ENCODE measurements at places on chromosomes 4 and X.

DNA sequence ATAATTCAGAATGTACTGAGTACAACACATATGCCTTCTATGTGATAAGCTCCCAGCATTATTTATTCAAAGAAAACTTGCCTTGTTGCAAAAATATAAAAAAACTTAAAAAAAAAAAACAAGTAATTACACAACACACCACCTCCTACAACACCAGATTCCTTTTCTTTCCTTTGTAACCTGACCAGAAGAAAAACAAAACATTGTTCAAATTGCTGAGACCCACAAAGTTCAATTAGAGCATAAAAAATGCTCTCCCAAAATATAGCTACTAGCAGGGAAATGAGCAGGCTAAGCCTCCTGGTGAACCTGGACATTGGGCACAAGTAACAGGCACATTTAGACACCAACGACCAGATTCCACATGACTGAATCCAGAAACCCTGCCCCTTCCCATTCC lies 38.3 kb downstream of the MECP2 start:
- no peak for DNase-seq

DNA sequence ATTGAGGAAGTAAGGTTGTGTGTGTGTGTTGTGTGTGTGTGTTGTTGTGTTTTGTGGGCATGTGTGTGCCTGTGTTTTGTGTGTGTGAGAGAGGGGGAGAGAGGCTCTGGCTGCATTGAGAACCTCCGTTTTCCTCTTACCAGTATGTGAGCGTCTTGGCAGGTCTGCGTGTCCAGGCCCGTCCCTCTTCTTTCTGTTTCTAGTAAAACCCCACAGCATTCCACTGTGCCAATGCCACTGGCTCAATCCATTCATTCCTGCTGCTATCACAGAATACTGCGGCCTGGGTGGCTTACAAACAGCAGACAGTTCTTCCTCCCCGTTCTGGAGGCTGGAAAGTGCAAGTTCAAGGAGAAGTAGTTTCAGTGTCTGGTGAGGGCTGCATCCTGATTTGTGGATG lies 15.5 kb upstream of the HTRA3 start:
- no peak for DNase-seq

GRCh38 chr4:3311489-3312171 lies 18.8 kb downstream of the RGS12 start:
- DNase-seq, result no peak

GRCh38 chrX:25072247-25072646 lies 56.5 kb upstream of the ARX start:
- DNase-seq, result no peak

DNA sequence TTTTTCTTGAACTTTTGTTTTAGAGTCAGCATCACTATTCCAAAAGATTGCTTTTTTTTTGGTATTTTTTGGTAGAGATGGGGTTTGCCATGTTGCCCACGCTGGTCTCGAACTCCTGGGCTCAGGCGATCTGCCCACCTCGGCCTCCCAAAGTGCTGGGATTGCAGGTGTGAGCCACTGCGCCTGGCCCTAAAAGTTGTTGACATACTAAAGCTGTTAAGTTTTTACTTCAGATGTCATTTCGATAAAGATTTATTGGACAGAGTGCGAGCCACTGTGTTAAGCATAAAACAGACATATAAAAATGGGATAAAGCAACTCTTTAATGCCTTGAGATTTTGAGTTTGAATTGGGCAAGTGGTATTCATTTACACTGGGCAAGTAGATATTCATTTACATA lies 28.3 kb downstream of the USO1 start:
- no peak for DNase-seq

DNA sequence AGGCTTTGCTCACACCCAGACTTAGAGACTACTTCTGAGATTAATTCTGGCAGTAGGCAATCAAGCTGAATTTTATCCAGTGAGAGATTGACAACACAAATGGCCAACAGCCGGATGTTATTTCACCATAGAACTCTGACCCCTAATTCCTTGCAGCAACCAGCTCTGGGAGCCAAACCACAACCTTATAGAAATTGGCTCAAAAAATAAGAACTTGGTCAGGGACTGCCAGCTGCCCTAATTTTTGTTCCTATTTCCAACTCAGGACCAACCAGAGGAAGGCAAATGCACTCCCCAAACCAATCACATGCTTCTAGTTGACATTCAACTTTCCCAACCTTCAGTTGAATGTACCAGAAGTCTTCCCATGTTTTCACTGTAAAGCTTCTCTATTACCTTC lies 269.7 kb downstream of the HS3ST1 start:
- DNase-seq, result no peak

DNA sequence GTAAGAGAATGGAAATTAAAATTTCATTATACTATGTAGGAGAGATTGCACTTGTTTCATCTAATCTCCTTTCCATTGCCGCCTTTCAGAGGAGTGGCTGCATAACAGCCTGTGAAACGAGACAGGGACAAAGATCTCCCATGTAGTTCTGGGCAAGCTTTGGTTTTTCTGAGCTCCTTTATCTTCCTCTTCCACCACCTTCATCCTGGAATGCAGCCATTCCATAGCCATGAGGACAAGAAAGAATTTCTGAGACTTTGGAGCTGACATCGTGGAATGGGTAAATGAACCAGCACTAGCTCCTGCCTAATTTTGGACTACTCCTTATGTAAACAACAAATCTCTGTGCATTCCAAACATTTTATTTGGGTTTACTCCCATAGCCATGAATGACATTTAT lies 1587.3 kb upstream of the TENM3 start:
- no peak for DNase-seq

- DNase-seq, result no peak
These were observed 9.4 kb downstream of the FHIP1A start for GRCh38 chr4:151418385-151418784.

- no peak for DNase-seq
These were observed 28.9 kb downstream of the TMPRSS11E start for GRCh38 chr4:68476191-68476590.

- no peak for DNase-seq
These were observed 164.2 kb downstream of the MAB21L2 start for GRCh38 chr4:150746156-150746555.

DNA sequence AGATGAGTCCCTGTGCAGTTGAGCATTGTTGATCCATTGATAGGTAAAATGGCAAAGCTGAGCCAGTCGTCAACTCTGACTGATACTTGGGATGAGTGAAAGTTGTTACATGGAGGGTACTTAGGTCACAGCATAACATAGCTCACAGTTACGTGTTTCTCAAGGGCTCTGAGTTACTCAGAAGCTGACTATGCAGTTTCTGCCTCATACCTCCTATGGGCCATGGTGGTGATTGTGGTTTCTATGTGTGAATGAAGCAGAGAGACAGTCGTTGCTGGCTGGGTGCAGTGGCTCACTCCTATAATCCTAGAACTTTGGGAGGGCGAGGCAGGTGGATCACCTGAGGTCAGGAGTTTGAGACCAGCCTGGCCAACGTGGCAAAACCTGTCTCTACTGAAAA lies 30.8 kb downstream of the FRMPD3 start:
- no peak for DNase-seq

- no peak for DNase-seq
These were observed 77.6 kb downstream of the PDE5A start for GRCh38 chr4:119550857-119551532.

DNA sequence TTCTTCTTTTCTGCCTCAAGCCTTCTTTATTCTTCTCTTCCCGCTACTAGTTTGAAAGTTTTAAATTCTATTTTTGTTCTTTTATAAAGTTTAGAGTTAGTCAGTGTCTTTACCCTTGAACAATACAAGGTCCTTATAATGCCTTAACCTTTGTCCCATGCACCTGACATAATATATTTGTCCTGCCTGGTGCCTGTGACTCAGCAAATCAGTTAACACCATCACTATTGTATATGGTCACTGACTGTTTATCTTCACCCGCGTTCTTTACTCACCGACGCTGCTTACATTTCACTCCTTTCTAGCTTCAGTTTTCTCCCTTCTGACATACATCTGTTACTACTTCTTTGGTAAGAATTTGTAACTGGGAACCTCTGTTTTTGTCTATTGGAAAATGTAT lies 5.7 kb downstream of the SMIM20 start:
- no peak for DNase-seq

DNA sequence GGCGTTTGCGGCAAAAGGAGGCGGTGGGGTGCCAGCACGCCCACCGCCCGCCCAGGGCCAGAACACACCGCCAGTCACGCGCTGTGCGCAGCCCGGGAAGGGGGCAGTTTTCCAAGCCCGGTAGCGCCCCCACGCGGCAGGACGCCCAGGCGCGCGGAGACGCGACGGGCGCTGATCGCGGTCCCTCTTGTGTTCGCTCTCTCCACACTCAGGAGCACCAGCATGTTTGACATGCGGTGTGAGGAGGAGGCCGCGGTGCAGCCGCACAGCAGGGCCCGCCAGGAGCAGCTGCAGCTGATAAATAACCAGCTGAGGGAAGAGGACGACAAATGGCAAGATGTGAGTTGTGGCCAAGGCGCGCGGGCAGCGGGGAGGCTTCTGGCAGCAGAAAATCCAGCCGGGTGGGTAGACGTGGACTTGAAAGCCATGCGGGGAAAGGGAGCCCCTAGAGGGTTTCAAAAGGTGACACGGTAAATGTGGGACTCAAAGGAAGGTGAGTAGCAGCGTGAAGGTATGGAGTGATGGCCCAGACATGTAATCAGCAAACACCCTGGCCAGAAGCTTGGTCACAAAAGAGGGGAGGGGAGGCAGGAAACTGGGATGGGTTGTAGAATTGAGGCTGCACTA lies 104.1 kb downstream of the PHOX2B start:
- DNase-seq, result no peak

DNA sequence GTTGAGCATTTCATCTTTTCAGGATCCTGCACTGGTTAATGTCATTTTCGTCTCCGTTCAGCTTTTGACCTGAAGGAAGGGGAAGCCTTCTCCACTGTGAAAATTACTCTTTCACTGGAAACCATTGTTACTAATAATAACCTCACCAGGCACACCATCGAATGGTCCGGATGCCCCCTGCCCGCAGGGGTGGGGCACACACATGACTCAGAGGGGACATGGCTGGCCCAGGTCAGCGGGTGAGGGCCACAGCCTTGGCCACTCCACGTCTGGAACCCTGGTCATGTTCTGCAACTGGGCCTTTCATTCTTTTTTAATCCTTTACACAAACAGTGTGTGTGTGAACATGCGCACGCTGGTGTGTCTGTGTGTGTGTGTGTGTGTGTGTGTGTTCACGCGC lies 191.8 kb downstream of the BCOR start:
- DNase-seq, result no peak

GRCh38 chr4:128241425-128241913 lies 46.1 kb downstream of the PGRMC2 start:
- no peak for DNase-seq

GRCh38 chrX:18733287-18733686 lies 25.8 kb downstream of the PPEF1 start:
- no peak for DNase-seq

DNA sequence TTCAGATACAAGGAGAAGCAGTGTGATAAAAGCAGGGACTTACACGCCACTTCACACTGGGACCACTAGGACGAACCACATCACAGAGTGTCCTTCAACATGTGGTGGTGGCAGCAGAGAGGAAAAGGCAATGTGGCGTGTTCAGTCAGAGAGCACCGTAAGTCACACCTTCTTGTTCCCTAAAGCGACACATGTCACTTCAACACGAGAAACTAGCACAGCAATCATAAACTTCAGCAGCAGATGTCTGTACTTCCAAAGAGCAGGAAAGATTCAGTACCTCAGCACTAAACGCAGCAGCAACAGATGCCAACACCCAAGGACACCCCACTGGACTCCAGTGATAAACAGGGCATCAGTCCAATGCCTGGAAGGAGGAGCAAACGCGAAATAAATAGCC lies 96.7 kb downstream of the AREG start:
- no peak for DNase-seq

- DNase-seq, result no peak
These were observed 21.6 kb upstream of the WDR17 start for GRCh38 chr4:176043838-176044588.

DNA sequence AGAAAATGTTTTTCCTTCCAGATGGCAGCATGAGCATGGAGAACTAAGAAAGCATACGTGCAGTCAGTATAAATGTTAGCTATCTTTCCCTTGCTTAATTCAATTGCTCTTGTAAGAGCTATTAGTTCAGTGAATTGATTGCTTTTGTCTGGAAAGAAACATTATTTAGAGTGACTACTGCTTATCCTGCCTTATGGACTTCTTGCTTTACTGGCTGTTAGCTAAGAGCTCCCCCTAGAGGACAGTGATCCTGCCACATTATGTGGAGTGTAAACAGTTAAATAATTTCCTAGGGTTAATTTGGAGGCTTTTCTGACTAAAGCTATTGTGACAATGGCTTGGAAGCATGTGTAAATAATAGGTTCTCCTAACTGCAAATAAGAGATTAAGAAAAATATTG lies 1402.4 kb downstream of the FAM133A start:
- no peak for DNase-seq

DNA sequence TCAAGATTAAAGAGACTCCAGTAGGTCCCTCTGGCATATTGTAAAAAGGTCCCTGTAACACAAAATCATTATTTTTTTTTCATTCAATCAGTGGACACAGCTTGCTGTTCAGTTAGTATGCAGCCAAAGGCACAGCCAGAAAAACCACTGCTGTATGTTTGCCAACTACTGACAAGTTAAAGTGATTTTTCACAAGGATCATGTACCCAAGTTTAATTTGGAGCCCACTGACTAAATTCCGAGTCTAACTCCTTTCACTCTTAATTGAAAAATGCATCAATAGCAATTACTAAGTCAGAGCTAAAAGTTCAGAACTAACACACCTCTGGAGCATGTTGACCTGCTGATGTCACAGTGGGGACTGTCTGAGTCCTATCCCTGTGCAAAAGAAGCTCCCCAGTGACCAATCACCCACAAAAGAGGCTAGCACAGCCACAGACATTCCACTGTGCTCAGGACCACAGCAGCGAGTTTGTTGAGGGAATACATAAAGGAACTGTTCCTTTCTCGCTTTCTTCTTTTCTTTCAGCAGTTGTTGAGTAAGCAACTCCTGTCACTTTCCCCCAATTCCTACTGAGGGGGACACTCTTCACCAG lies 60.4 kb downstream of the STX18 start:
- DNase-seq, result no peak

DNA sequence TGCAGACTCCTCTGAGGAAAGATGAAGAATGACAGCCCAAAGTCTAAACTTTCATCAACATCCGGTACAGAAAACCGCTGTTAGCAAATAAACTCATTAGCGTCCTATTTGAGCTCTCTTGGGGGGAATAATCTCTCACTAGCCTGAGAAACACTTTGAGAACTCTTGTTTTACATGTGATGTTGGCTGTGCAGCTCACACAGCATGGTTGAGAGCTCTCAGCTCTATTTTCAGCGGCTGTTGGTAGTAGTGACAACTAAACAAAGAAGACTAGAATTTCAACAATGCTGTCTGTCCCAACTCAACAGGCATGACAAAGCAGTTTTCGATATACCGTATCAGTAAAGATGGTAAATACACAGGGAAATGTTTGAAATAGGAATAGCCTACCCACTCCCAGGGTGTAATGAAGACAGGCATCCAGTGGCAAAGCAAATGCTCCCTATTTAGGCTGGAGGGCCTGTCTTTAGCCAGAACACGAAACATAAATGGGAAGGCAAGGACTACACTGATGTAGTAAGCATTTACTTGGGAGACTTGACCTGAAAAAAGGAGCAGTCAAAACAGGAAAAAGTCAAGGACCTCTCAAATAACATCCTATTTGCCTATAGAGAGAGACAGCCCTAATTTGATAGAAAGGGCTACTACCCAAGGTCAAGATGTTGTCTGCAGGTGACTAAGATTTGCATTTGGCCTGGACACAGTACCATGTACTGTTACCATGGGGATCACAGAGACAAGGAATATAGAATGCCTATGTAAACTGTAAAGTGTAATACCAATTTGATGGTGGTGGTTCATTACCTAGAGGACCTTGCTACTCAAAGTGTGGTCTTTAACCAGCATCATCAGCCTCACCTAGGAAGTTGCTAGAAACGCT lies 60.4 kb downstream of the PPEF2 start:
- no peak for DNase-seq

- no peak for DNase-seq
These were observed 183.5 kb upstream of the C1QTNF7 start for GRCh38 chr4:15244354-15244753.

Measured in activated T-cell treated with anti-CD3 and anti-CD28 coated beads, Interleukin-2, amount 50 U/mL, for 1 hour (primary cell).